ENCODE measurements at places on chromosomes 3 and 15.

DNA sequence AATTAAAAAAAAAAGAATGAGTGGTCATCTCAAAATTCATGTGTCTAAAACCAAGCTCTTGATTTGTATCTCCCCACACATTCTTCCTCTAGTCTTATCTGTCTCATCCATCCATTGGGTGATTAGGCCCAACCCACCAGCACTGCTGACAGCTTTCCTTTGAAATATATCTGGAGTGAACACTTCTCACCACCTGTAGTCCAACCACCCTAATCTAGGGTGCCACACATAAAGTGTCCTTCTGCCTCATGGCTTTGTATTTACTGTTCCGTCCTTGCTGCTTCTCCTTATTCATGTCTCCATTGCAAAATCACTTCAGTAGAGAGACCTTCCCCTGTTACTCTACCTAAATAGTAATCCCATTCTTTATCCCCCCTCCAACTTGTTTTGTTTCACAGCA is 82.4 kb upstream of the PTX3 start:
- DNase-seq: no peak

GRCh38 chr3:74845081-74845480 is 230.6 kb upstream of the CNTN3 start:
- DNase-seq: no peak

DNA sequence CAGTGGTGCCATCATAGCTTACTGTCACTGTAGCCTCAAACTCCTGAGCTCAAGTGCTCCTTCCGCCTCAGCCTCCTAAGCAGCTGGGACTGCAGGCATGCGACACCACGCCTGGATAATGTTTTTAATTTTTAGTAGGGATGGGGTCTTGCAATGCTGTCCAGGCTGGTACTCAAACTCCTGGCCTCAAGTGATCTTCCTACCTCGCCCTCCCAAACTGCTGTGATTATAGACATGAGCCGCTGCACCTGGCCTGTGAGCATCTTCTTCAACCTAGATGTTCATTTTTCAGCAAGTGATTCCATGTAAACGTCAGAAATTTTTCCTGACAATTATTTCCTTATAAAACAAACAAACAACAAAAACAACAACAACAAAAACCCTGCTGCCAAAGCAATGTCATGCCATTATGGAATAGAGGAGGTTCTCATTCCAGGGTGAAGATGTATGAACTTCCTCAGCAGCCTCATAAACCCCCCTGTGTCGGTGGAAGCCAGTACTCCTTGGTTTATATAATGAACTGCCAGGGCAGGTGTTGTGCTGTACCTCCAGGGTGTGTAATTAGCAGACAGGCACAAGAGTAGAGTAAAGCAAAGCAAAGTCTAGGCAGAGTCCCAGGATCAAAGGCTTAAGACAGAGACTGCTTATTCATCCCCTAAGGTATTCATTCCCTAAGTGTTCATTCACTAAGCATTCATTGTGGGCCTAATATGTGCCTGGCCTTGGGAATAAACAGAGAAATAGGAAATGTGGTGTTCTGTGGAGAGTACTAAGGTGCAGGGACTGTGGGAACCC is 44.6 kb downstream of the NR2C2 start:
- DNase-seq: no peak

DNA sequence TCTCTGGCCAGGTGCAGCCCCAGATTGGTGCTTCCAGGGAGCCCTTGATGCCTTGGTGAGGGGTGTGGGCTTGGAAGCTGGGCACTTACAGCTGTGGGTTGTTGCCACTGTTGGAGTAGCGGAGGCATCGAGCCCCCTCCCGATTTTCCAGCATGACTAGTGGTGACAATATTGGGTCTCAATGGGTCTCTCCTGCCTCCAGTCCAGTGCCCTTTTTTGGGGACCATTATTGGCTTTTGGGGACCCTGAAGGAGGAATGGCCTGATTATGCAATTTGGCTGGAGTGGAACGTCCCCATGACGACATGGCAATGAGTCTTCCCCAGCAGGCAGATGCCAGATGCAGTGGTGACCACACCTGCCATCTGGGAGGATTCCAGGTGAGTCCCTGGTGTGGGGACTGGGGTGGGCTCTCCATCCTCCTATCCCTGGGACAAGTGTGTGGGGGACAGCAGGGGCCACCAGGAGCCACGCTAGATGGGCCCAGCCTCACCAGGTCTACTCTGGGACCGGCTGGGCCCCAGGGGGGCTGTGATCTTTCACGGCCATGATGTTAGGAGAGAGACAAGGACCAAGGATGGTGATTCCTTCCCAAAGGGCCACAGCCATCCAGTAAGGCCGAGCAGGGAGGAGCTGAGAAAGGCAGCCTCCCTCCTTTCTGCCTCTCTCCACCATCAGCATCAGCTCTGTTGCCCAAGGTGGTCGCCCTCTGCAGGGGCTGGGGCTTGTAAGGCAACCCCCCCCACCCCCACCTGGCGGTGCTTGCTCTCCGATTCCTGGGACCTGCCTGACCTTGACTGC is 196.8 kb downstream of the GOLGA6L6 start:
- no peak for DNase-seq

DNA sequence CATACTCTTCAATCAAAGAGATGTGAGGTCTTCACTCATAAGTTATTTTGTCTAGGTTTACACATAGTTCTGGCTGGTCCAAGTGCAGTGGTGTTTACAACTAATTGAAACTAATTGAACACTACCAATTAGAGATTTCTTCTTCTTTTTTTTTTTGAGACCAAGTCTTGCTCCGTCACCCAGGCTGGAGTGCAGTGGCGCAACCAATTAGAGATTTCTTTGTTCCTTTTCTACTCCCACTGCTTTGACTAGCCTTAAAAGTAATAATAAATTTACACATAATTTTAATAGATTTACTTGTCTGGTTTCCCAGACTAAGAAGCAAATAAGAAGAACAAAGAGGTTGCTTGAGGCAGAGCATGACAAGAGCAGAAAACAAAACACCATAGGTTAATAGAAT is 6.7 kb upstream of the DENND6A start:
- DNase-seq: no peak

- DNase-seq: no peak
Observed at GRCh38 chr15:41970456-41970855, 1.9 kb downstream of the EHD4 start.

DNA sequence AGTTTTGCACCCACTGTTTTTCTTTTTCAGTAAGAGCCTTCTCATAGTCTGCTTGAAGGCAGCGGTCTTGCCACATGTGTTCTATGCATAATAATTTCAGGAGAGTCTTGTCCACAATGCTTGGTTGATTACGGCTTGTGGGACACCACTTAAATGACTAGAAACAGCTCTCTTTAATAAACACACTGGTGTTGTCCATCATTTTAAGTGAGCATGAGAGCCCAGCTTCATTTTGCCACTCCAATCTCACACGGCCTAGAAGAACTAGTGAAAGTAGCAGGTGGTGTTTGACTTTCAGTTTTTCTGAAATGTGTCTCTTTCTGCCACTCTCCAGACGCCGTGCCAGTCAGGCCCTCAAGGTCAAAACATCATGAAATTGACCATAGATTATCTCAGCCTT is 292.1 kb downstream of the LPP start:
- no peak for DNase-seq

DNA sequence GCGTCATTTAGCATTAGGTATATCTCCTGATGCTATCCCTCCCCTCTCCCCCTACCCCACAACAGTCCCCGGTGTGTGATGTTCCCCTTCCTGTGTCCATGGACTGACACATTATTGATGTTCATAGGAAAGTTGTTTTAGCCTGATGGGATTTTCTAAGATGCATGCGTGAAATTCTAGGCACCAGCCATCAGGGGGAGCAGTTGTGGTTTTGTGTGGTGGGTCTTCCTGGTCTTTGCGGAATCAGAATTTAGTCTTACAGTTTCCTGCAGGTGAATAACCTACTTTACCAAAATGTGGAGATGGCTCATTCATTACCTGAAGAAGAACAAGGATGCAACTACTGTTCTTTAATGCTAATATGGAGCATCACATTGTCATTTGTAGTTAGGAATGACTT is 455.0 kb upstream of the THBS1 start:
- peak; percentile 8 for DNase-seq

DNA sequence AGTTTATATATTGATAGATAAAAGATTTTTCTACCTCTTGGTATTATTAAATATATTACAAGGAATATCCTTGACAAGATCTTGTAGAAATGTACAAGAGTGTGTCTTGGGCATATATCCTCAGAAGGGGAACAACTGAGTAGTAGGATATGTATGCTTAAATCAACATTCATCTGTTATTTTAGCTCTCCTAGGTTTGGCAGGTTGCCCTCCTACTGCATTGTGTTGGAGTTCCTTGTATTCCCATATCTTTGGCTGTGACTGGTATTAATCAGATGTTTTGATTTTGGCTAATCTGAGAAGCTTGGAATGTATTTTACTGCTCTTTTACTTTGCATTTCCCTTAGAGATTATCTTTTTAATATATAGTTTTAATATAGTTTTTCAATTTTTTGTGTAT is 4.6 kb downstream of the MYRIP start:
- no peak for DNase-seq

DNA sequence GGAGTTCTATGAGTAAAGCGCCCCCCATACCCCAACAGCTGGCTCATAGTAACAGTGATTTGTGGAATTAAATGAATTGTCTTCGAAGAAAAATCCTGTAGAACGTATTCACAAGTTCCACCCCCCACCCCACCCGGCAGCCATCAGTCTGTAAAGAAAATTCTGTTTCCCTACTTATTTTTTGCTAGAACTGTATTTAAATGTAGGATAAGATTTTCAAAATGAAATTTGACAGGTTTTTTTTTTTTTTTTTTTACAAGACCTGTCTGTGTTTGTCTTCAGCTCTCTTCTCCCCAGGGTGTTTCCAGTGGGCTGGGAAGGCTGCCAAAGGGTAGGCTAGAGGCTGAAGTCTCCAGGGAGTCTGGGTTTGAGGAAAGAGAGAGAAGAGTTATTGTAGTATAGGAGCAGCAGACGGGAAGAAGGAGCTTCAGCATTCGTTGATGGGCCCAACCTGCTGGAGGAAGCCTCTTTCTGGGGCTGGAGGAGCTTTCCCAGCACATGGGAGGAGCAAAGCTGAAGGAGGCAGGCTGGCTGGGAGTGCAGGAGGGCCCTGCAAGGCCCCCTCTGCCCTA is 130.6 kb upstream of the SEMA6D start:
- DNase-seq: no peak

GRCh38 chr3:184568924-184569829 is 7.6 kb downstream of the EPHB3 start:
- no peak for DNase-seq

DNA sequence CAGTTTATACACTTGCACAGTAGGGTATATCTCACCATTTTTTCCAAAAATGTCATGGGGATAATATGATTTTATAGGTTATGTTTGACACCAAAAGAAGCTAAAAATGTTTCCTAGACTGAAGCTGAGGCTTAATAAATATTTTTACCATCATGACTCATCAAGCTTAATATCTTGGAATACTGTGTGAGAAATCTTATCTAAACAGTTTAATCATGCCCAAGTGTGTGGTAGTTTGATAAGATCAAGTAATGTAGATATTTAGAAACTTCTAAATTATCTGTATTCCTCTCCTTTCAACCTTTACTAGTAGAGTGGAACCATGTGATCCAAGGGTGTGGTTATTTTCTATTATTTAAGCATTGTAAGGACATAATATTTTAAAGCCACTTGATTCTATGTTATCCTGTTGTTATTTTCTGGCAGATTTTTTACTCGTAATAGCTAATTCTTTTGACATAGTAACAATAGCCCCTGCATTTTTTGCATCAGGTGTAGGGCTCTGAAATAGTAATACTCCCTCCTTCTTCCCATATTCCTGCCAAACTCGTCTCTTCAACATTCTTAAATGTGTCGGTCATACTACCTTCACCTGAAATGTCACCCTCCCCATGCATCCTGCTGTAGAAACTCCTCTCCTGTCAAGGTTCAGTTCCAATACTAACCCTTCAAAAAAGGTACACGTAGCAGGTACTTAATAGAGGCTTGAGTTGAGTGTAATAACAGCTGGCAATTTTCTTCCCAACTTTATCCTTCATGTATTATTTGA is 729.6 kb downstream of the NLGN1 start:
- DNase-seq: no peak

GRCh38 chr3:25445731-25446130 is 17.7 kb downstream of the RARB start:
- no peak for DNase-seq

- DNase-seq: no peak
Observed at GRCh38 chr3:31172336-31172735, 277.9 kb upstream of the GADL1 start.

GRCh38 chr15:51234176-51234927 is 104.0 kb downstream of the CYP19A1 start:
- no peak for DNase-seq

DNA sequence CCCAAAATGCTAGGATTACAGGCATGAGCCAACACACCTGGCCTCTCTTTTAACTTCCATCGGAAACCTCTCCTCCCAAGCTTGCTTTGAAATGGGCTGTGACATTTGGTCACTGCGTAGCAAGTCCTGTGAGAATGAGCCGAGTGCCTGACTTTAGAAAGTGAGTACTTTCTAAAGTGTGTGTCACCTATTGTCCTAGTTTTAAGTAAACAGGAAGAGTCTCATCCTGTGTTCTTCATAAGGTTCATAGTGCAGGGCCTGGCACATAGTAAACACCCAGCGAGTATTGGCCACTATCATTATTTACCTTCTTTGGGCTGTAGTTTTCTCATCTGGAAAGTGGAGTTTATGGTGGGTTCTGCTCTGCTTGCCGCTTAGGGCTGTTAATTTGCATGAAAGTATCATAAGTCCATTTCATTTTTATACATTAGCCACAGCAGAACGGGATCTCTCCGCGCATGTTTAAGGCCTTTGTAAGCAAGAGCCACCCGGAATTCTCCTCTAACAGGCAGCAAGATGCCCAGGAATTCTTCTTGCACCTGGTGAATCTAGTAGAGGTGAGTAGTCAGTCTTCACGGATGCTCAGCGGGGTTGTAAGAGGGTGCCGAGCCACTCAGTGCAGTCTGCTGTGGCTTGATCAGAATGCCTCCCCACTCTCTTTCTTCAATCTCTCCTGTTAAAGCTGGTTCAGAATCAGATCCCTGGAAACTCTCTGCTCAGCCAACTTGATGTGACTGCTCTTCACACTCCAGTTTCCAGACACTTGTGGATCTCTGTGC is 87.2 kb downstream of the USP13 start:
- DNase-seq: no peak

GRCh38 chr15:77361456-77361855 is 58.4 kb downstream of the PEAK1 start:
- DNase-seq: no peak

DNA sequence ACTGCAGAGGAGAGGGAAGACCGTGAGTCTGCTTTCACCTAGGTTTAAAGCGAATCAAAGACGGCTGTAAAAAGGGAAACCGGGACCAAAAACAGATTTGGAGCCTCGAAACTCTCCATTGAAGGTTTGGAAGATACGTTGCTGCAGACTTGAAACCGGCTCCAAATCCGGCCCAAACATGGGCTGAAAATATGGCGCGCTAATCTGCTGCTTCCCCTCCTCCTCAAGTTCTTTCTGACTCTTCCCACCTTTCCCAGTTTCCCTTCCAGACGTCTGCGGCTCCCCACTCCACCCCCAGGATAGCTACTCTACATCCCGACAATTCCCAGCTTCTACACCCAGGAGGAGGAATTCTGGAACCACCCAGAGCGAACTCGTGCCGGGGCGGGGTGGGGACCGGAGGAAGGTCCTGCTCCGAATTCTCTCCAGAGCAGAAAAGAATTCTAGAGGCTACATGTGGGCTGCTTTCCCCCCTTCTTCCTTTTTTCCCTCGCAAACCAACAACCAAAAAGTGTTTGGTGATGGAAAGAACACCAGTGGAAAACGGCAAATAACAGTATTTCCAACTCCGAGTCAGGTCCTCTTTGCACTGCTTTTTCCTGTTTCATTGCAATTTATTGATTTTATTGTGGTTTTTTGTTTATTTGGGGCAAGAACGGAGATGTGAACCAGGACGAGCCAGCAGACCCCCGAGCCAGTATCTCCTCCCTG is 8.5 kb downstream of the EOMES start:
- no peak for DNase-seq

All from stimulated activated CD8-positive, alpha-beta memory T cell treated with anti-CD3 and anti-CD28 coated beads, Interleukin-7, amount 100 ng/mL, for 4 hours (primary cell).